ENCODE measurements at places on chromosomes 6 and 20. TPM values are rescaled to one million over a fixed set of nuclear protein-coding genes. Genes with fewer than 3 reads are reported as not detected.
A peak's percentile ranks its signal among the peaks of the same experiment; 100 is the strongest.

The POM121L2 gene
- total RNA-seq = not detected

The ROS1 gene
- not detected for total RNA-seq

The CST4 gene
- not detected for total RNA-seq

The GPR6 gene
- total RNA-seq = not detected

The SNX5 gene
- total RNA-seq = 128 TPM

The CST5 gene
- not detected for total RNA-seq

The PCNA gene
- total RNA-seq = 34.2 TPM

The LY6G5C gene
- 0.84 TPM for total RNA-seq

DNA sequence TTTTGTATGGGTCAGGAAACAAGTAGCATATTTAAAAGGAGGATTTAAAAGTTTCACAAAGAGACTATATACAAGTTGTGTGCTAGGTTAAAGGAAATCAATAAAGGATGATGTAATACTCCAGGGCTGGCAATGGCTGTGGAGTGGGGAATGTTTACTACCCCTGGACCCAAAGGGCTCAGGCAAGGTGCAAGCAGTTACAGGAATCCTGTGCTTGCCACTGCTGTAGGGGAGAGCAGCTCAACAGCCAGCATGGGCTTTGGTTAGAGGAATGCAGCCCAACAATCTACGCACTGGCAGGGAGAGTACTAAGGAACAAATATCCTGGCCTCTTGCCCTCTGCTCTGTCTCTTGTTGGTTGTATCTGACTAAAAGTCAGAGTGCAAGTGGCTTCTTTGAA lies 1642.2 kb downstream of the KHDRBS2 start:
- no peak for DNase-seq

GRCh38 chr6:138005846-138006245 lies 101.4 kb downstream of the PERP start:
- no peak for DNase-seq

GRCh38 chr6:90154755-90155470 lies 141.7 kb downstream of the BACH2 start:
- no peak for DNase-seq

GRCh38 chr6:75532521-75532920 lies 38.9 kb upstream of the FILIP1 start:
- DNase-seq = no peak

DNA sequence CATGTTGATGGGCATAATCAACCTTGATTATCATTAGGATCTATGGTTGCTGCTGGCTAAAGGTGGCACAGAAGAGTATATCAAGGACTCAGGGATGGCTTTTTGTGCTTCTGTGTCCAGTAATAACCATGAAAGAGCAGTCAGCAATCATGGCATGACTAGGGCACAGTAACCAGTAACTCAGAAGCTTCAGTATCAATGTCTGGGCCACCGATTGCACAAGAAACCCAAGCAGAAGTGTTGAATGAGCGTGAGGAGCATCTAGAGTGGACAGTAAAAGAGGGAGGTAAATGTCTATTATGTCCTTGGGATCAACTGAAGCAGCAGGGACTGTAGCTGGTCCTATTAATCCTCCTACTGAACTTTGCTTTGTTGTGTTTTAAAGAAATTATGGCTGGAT lies 81.5 kb upstream of the F13A1 start:
- no peak for DNase-seq

DNA sequence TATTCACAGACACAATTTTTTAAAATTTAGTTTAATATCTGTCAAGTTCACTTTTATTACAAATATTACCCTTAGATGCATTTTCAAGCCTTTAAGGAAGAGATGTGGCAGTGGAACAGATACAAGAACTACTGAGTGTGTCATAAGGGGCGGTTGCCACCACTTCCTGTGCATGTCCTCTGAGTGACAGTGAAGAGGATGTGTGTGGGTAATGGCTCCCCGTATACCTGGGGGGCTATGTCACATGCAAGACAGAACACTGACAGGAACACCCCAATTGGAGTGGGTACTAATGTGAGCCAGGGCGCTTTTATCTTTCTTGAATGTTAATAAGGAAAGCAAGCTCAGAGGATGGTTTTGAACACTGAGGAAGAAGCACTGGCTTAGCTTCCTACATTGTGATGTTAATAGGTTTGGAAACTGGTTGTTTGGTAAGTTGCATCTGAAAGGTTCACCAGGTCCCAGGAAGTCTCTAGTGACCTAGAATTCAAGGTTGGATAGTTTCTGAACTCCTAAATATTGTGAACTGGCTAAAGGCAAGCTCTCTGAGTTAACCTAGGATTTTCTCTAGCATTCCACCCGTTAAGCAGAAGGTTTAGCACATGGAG lies 83.4 kb upstream of the ASF1A start:
- no peak for DNase-seq

- DNase-seq = no peak
Observed at GRCh38 chr20:2446845-2447244, 23.7 kb downstream of the SNRPB start.

DNA sequence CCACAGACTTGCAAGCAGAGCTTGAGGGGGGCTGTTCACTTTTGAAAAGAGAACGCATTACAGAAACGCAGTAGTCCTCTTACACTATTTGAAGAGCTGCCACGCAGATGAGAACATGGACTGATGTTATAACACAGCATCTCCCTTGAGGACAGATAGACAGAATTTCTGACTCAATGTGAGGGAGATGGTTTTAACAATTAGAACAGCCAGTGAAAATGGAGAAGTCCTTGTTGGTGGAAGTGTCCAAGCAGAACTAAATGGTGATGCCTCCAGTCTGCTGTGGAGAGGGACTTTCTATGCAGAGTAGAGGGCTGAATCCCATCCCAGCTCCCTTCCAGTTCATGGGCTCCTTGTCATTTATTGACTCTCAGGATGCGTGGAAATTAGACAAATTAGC lies 100.0 kb downstream of the RREB1 start:
- no peak for DNase-seq

GRCh38 chr6:21987501-21987957 lies 309.3 kb downstream of the PRL start:
- DNase-seq = peak; percentile 28

DNA sequence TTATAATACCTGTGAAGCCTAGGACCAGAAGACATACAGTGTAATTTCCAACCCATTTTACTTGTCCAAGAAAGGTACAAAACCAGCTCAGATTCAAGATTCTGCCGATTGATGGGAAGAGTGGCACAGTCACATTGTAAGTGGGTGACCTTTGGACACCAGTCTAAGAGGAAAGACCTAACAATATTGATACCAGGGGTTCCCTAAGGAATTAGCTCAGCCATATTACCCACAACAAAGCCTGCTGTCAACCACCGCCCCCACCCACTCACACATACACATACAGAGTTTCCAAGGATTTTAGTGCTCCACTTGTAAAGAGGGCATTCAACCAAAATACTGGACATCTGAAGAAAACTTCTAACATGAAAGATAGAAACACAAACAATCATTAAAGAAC lies 27.9 kb upstream of the TMEM181 start:
- no peak for DNase-seq

DNA sequence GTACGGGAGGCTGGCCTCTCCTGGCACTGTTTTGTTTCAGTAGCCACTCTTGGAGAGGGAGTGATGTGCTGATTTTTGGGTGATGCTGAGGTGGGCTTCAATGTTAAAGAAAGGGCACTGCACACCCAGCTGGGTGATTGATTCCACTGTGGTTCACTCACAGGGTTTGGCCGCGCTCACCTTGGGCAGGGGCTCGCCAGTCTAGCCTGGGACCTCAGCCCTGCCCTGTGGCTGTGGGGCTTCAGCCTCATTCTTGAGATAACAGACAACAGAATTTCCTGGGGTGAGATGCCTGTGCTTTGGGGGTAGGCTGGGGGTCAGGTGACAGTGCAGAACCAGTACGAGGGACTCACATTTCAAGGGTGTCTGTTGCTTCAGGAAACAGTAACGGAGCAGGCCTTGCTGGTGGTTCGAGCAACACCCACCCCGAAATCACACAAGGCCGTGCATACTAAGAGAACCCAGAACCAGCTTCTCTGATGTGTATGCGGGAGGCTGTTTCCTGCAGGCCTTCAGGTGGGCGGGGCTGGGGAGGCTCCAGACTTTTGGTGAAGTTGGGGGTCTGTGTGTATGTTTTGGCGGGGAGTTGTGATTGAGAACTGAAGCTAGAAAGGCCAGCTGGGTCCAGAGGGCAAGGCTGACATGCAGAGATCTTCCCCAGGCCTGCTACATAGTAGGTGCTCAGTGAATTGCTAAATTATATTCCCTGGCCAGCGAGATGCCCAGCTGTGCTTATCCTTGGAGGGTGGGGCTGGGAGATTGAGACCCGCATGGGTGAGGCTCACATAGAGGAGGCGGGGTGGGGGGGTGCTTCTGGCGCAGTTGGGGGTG lies 154.2 kb upstream of the RNF24 start:
- DNase-seq = no peak

GRCh38 chr6:16782278-16782677 lies 21.0 kb upstream of the ATXN1 start:
- DNase-seq = no peak

Data from tibial nerve (tissue), 4 donors.